ENCODE measurements at places on chromosomes 7 and 10.
A peak's percentile ranks its signal among the peaks of the same experiment; 100 is the strongest.

DNA sequence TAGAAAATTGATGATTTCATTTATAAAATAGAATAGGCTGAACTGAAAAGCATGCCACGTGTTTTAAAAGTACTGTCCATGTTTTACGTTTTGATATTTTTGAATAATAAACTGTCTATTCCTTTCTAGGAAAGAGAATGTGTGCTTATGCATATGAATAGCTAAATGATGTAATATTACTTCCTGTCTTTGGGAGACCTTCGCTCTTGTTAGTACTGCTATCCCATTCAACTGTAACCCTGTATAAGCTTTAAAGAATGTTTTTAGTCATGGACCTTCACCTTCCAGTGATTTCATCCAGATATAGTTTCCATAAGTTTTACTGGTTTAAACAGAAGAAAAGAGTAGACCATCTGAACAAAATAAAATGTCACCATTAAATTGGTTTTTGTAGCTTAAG lies 274.4 kb upstream of the SEMA3A start:
- no peak for DNase-seq

DNA sequence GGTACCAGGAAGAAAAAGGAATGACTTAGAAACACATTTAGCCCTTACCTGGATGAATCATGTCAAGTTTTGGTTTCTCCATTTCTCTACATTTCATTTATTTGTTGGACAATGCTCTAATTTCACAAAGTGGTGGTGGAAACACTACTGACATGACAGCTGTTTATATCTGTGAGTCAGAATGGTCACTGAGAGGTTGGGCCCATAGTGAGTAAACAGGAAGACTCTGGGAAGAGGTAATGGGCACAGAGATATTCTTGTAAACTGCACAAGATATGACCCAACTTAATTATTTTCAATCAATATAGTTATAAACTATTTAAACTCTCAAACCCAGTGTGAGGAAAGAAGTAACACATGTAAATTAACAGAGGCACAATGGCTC lies 176.3 kb upstream of the MEOX2 start:
- no peak for DNase-seq

- peak; percentile 45 for DNase-seq
Observed at GRCh38 chr10:16440396-16441133, 3.8 kb downstream of the PTER start.

GRCh38 chr10:10734356-10735064 lies 283.2 kb upstream of the CELF2 start:
- no peak for DNase-seq

- DNase-seq, result no peak
Observed at GRCh38 chr7:101951757-101952156, 134.3 kb downstream of the CUX1 start.

GRCh38 chr10:30425336-30426075 lies 8.5 kb upstream of the MAP3K8 start:
- DNase-seq, result no peak

- no peak for DNase-seq
Observed at GRCh38 chr10:117249493-117250093, 8.7 kb downstream of the SLC18A2 start.
